ENCODE measurements at places on chromosomes 5 and 9.

- DNase-seq, result no peak
Observed at GRCh38 chr5:123949043-123949804, 437.2 kb downstream of the CSNK1G3 start.

DNA sequence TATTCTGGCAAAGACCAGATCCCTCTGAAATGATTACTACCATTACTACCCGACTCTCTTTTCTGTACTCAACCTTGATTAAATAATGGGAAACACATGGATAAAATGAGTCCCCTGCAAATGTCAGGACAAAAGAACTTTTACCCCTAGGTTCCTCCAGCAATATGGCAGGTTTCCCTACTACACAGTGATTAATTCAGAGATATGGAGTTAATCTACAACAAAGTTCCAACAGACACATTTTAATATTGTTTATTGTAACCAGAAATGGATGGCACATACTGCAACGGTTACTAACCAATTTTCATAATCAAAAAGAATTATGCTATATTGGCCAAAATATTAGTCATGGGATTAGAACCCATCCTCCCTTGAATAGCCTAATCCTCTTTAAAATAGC, 294.8 kb downstream of the ATPSCKMT start:
- no peak for DNase-seq

DNA sequence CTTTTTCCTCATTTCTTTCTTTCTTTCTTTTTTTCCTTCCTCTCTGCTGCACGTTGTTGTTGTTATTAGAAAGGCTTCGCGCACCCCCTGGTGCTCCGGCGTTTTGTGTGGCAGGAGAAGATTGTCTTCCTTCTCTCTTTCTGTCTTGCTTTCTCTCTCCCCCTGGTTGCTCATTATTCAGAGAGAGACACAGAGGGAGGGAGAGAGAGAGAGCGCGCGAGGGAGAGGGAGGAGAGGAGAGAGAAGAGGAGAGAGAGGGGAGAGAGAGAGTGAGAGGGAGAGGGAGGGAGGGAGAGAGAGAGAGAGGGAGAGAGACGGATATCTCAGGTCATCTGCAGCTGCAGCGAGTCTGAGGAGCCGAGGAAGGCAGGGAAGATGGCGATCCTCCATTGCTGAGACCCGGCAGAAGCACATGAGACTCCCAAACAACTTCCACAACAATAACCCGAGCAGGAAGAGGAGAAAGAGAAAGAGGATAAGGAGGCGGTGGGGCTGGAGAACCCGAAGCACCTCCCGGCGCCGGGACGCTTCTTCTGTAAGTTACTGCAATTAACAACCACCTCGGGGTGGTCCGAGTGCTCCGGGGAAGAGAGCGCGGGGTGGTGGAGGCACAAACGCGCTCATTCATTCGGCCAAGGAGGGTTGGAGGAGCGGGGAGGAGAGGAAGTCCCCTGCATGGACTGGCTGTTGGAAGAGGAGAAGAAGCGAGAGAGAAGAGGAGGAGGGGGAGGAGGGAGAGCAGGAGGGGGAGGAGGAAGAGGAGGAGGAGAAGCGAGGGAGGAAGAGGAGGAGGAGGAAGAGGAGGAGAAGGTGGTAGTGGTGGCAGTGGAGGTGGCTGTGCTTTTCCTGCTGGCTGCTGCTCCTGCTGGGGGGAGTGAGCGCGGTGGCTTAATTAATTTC, at the start of gene ZNF462:
Gene ZNF462 (plus strand): TSS at position 346 of the 900 bp plus-strand sequence. CDS start 60,218 bp downstream, outside the sequence.
- no peak for DNase-seq

GRCh38 chr9:105346273-105346672, 101.6 kb upstream of the FSD1L start:
- no peak for DNase-seq

Data from activated T-helper 9 cell treated with anti-CD3 and anti-CD28 coated beads, Interleukin-2, amount 50 U/mL, for 16 hours (primary cell).